ENCODE measurements at places on chromosomes 5 and 9. TPM values are rescaled to one million over a fixed set of nuclear protein-coding genes. Genes with fewer than 3 reads are reported as not detected.

DNA sequence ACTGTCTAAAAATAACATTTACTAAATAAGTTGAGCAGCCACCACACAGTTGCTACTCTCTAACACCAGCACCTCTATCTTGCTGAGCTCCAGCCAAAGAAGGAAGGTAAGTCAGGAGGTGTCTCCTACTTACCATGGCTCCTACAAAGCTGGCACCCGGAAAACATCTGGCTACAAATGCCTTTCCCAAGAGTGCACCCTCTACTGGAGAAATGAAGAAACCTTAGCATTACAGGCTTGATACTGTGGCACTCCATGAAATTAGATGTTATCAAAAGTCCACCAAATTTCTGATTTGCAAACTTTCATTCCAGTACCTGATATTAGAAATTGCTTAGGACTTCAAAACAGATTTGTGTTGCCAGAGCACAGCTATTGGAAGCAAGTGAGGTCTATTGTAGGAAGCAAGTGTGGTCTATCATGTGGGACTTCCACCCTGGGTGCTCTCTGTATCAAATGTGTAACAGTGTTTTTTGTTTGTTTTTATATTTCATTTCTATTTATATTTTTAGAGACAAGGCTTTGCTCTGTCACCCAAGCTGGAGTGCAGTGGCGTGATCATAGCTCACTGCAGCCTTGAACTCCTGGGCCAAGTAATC lies 25.7 kb upstream of the RFK start:
- H3K36me3 ChIP-seq = no peaks in the 10 kb centered on the region
- H3K27ac ChIP-seq = no peak overlapping the region
- H3K27me3 ChIP-seq = peaks cover 3% of the 10 kb centered on the region
- peaks cover 8% of the 10 kb centered on the region for H3K4me1 ChIP-seq
- H3K4me3 ChIP-seq = no peak overlapping the region
- DNase-seq = no peak

GRCh38 chr5:77641397-77641943 lies 3.0 kb upstream of the OTP start:
- no peak for DNase-seq
- peaks cover 6% of the 10 kb centered on the region for H3K36me3 ChIP-seq
- H3K4me3 ChIP-seq = no peak overlapping the region
- no peak overlapping the region for H3K27ac ChIP-seq

- no peaks in the 10 kb centered on the region for H3K27me3 ChIP-seq
- H3K4me3 ChIP-seq = no peak overlapping the region
- no peaks in the 10 kb centered on the region for H3K36me3 ChIP-seq
- no peak overlapping the region for H3K27ac ChIP-seq
- no peaks in the 10 kb centered on the region for H3K4me1 ChIP-seq
Measured at GRCh38 chr5:158643840-158644239, 455.9 kb downstream of the EBF1 start.

GRCh38 chr5:150609843-150610584 lies 30.4 kb upstream of the SYNPO start:
- no peaks in the 10 kb centered on the region for H3K27me3 ChIP-seq
- H3K36me3 ChIP-seq = peaks cover 14% of the 10 kb centered on the region
- H3K4me1 ChIP-seq = peaks cover 81% of the 10 kb centered on the region
- H3K27ac ChIP-seq = peak overlapping the region; percentile 81
- no peak overlapping the region for H3K4me3 ChIP-seq
- DNase-seq = no peak

DNA sequence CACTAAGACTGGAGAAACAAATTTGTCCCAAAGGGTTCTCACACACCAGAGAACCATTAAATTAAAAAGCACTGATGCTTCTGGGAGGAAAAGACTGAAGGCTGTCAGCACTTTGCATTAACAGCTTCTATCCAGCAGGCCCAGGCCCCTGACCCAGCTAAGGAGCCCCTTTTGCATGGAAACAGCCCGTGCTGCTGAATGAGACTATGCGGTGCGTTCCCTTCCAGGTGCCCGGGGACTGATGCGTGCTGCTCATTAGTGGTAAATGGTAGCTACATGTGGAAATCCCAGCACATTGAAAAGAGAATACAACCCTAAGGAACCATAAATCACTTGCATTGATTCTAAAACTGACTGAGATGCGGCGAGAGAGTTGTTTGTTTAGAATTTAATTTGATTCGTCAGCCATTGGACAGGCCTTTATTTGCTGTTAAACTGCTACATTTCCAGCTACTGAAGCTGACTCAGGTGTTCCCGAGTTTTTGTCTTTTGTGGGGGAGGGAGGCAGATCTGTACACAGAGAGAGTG lies 351.0 kb upstream of the SLC24A2 start:
- no peak for DNase-seq
- H3K4me1 ChIP-seq = peaks cover 10% of the 10 kb centered on the region
- no peak overlapping the region for H3K27ac ChIP-seq
- H3K27me3 ChIP-seq = peaks cover 13% of the 10 kb centered on the region
- no peaks in the 10 kb centered on the region for H3K36me3 ChIP-seq

DNA sequence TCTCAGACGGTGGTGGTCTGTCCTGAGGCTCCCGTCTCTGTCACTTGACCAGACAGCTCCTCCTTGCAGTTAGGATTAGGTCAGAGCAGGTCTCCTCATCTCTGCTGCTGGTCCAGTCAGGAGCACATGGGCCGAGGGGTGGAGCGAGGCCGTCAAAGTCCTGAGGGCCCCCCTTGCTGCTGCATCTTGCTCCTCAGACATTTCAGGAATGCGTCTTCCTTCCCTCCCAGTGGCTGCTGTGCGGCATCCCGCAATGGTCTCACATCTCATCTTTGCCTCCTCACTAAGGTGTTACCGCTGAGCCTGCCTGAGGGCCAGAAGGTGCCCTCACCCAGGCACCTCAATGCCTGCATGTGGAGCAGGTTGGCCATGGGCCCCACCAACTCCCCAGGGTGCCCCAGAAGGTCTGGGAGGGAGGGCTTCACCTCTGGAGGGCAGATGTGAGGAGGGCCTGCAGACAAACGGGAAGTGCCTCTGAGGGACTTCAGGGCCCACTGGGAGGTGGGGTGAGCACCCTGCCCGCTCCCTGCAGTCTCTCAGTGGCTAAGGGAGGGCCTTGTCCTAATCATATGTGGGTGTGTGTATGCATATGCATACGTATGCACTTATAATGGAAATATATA lies 137.7 kb upstream of the LMX1B start:
- H3K36me3 ChIP-seq = peaks cover 5% of the 10 kb centered on the region
- no peak overlapping the region for H3K27ac ChIP-seq
- H3K4me3 ChIP-seq = no peak overlapping the region
- no peak for DNase-seq
- peaks cover 40% of the 10 kb centered on the region for H3K4me1 ChIP-seq
- H3K27me3 ChIP-seq = no peaks in the 10 kb centered on the region

Gene CEL
- total RNA-seq = 0.87 TPM

Gene BNIP1
- 9.5 TPM for total RNA-seq

Gene GLE1
- total RNA-seq = 18.1 TPM

Gene RNF208
- 4.4 TPM for total RNA-seq

Gene SLC1A1
- total RNA-seq = 7.1 TPM

Gene LECT2
- total RNA-seq = not detected
